ENCODE measurements at places on chromosomes 7 and 10.

GRCh38 chr7:116582806-116583444, 58.1 kb downstream of the CAV1 start:
- H3K4me3 ChIP-seq = no peak overlapping the region
- no peak overlapping the region for H3K27ac ChIP-seq
- no peaks in the 10 kb centered on the region for H3K36me3 ChIP-seq
- no peak for DNase-seq

- no peaks in the 10 kb centered on the region for H3K27me3 ChIP-seq
- H3K4me1 ChIP-seq = no peaks in the 10 kb centered on the region
- H3K27ac ChIP-seq = no peak overlapping the region
- no peak overlapping the region for H3K4me3 ChIP-seq
- no peak for DNase-seq
Measured at GRCh38 chr10:44180321-44181168, 204.4 kb downstream of the CXCL12 start.

- H3K4me3 ChIP-seq = no peak overlapping the region
- H3K36me3 ChIP-seq = no peaks in the 10 kb centered on the region
- H3K4me1 ChIP-seq = no peaks in the 10 kb centered on the region
- DNase-seq = no peak
- H3K27me3 ChIP-seq = no peaks in the 10 kb centered on the region
Measured at GRCh38 chr10:121919666-121920065, 8.2 kb downstream of the ATE1 start.

GRCh38 chr10:69222157-69223027, 2.3 kb downstream of the HKDC1 start:
- peaks cover 32% of the 10 kb centered on the region for H3K4me1 ChIP-seq
- no peaks in the 10 kb centered on the region for H3K27me3 ChIP-seq
- DNase-seq = peak; percentile 45
- H3K27ac ChIP-seq = peak overlapping the region; percentile 45

DNA sequence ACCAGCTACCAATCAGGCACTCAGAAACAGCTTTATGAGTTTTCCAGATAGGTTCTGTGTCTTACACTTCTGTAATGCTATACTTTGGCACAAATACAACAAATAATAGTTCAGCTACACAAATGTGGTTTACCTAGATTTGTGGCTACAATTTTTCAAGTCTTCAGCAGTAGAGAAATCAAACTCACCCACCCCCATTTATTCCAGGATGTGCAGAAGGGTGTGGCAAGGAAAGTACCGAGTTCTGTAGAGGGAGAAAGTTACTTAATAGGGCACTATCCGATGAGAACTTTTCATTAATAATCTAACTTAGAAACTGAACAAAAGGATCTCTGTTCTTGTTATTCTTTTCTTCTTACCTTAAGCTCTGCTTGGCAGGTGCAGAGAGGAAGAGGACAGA, 30.3 kb upstream of the ATP6V0A4 start:
- DNase-seq = no peak
- no peaks in the 10 kb centered on the region for H3K27me3 ChIP-seq
- H3K27ac ChIP-seq = no peak overlapping the region
- no peak overlapping the region for H3K4me3 ChIP-seq
- no peaks in the 10 kb centered on the region for H3K36me3 ChIP-seq

GRCh38 chr10:5508786-5509185, 9.4 kb upstream of the CALML5 start:
- H3K27ac ChIP-seq = no peak overlapping the region
- no peak for DNase-seq
- H3K4me1 ChIP-seq = peaks cover 2% of the 10 kb centered on the region
- H3K27me3 ChIP-seq = no peaks in the 10 kb centered on the region
- H3K36me3 ChIP-seq = no peaks in the 10 kb centered on the region

- H3K27ac ChIP-seq = no peak overlapping the region
- H3K4me3 ChIP-seq = no peak overlapping the region
- H3K4me1 ChIP-seq = no peaks in the 10 kb centered on the region
- no peaks in the 10 kb centered on the region for H3K27me3 ChIP-seq
Measured at GRCh38 chr7:137342265-137342664, 1.3 kb downstream of the PTN start.

DNA sequence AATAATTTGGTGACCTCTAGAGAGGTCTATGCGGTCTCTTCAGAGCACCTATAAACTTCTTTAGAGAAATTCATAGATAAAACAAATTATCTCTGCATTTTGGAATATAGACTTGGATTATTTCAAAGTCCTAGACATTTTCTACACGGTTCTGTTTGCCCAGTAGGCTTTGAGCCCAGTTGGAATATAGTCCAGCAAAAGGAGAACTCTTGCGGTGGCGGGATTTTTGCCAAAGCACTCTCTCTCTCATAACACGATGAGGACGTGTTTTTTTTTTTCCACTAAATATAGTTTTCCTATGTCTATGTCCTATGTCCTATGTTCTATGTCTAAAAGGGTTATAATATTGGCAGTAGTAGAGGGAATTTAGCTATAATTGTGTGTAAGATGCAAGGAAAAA, 164.9 kb upstream of the AGR3 start:
- H3K4me1 ChIP-seq = no peaks in the 10 kb centered on the region
- no peaks in the 10 kb centered on the region for H3K36me3 ChIP-seq

DNA sequence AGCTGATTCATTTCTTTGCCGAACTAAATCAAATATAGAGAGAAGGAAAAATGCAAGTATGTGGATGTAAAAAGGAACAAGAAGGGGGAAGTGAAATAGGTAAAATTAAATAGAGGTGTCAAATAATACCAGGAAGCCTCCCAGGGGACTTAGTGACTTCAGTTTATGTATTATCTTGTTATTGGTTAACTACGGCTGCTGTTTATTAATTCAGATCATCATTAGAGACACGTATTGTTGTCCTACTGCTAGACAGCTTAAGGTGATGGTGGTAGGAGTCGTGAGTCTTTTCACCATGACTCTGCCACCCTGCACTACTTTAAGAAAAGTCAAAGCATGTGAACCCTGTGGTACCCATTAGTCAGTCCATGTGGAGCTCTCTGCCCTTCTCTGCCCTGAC, 289.1 kb downstream of the PRKG1 start:
- no peaks in the 10 kb centered on the region for H3K36me3 ChIP-seq
- no peak overlapping the region for H3K4me3 ChIP-seq
- DNase-seq = no peak
- H3K27ac ChIP-seq = no peak overlapping the region
- H3K27me3 ChIP-seq = no peaks in the 10 kb centered on the region

- no peaks in the 10 kb centered on the region for H3K36me3 ChIP-seq
- no peaks in the 10 kb centered on the region for H3K4me1 ChIP-seq
- no peaks in the 10 kb centered on the region for H3K27me3 ChIP-seq
- no peak for DNase-seq
- H3K27ac ChIP-seq = no peak overlapping the region
- H3K4me3 ChIP-seq = no peak overlapping the region
Measured at GRCh38 chr10:96613576-96613975, 26.8 kb upstream of the TM9SF3 start.

DNA sequence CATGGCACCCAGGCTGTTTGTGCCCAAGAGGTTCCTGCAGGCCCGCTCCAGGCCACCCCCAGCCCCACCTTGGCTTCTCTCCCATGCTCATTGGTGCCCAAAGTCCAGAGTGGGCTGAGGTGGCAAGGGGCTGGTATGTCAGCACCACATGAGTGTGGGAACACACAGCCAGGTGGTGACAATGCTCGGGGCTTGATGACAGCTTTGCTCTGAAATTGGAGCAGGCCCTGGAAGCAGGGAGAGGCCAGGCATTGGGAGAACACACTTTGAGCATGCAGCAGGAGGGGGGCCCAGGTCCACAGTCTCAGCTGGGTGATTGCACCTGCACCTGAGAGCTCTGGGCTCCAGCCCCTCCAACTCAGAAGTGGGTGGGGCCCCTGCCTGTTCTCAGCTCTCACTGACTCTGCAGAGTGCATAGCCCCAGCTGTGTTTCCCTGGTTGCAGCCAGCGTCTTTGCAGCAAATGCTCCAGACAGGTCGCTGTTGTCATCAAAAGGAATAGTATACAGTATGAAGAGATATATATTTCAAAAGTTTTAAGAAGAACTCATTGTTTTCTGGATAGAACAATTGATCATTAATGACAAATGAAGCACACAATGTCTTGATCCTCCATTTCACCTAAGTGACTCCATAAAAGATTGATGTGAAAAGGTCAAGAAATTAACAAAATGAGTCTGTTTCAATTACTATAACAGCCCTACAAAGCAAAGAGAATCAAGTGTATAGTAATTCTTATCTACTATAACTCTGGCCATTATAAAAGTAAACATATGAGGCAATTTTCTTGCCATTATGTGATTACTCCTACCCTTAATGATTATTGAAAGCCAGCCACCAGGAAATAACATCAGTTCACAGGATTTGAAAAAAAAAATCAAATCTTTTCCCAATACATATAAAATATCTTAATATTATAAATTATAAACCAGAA, 848.1 kb downstream of the PCDH15 start:
- no peak for DNase-seq
- H3K4me3 ChIP-seq = no peak overlapping the region
- H3K27me3 ChIP-seq = no peaks in the 10 kb centered on the region
- no peaks in the 10 kb centered on the region for H3K36me3 ChIP-seq
- H3K27ac ChIP-seq = no peak overlapping the region

DNA sequence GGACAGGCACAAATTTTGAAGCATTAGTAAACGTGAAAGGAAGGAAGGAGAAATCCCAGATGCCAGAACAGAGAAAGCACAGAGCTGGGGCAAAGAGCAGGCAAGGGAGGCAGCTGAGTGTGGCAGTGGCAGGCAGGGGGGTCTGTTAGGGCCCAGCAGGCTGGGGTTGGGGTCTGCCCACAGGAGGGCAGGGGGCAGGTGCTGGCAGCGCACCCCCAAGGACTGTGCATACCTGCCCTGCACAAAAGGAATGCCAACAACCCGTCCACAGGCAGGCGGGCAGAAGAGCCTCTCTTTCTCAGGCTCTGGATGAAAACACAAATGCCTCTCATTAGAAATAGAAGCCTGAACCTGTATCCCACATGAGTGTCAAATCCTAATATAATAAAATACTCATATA, 552.3 kb downstream of the PTPRN2 start:
- no peaks in the 10 kb centered on the region for H3K4me1 ChIP-seq
- no peak overlapping the region for H3K27ac ChIP-seq
- H3K27me3 ChIP-seq = no peaks in the 10 kb centered on the region
- no peaks in the 10 kb centered on the region for H3K36me3 ChIP-seq

- H3K4me3 ChIP-seq = no peak overlapping the region
- DNase-seq = no peak
- H3K4me1 ChIP-seq = no peaks in the 10 kb centered on the region
Measured at GRCh38 chr7:22194658-22195273, 162.2 kb downstream of the RAPGEF5 start.

- no peak for DNase-seq
- no peaks in the 10 kb centered on the region for H3K27me3 ChIP-seq
- H3K36me3 ChIP-seq = no peaks in the 10 kb centered on the region
Measured at GRCh38 chr7:38615665-38616064, 15.5 kb downstream of the AMPH start.

DNA sequence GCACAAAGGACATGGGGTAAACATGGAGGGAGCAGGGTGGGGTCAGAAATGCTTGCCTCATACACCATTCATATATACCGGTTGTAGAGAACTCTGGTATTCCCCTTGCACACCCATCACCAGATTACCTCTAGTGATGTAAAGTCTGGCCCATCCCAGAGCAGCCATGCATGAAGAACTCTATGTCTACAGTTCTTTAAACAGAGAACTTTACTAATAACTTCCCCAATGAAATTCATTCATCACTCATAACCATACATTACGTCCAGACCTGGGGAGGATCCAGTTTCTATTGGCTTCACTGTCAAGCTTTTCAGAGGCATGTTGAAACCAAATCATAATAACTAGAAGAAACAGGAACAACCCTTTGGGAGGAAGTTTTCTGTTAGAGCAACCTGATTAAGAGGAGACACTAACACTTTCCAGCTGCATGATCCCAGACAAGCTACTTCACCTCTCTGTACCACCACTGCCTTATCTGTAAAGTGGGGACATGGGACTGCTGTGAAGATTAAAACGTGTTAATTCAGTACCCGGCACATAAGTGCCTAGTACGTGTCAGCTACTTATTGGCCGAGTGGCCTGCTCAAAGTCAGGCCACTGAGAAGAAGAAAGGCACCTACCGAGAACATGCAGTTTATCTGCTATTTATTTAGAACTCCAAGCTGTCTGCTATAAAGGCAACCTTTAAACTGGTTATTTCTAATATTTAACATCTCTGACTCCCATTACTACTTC, 59.7 kb downstream of the IGF2BP3 start:
- no peaks in the 10 kb centered on the region for H3K4me1 ChIP-seq
- DNase-seq = no peak
- no peak overlapping the region for H3K4me3 ChIP-seq
- H3K36me3 ChIP-seq = no peaks in the 10 kb centered on the region
- H3K27ac ChIP-seq = no peak overlapping the region

- H3K27me3 ChIP-seq = no peaks in the 10 kb centered on the region
- H3K4me1 ChIP-seq = no peaks in the 10 kb centered on the region
- H3K36me3 ChIP-seq = peaks cover 22% of the 10 kb centered on the region
Measured at GRCh38 chr7:2143450-2143849, 89.3 kb downstream of the MAD1L1 start.

- H3K4me1 ChIP-seq = no peaks in the 10 kb centered on the region
- no peak for DNase-seq
- no peak overlapping the region for H3K27ac ChIP-seq
- H3K36me3 ChIP-seq = no peaks in the 10 kb centered on the region
- H3K27me3 ChIP-seq = no peaks in the 10 kb centered on the region
Measured at GRCh38 chr10:24374134-24374915, 165.4 kb downstream of the KIAA1217 start.

DNA sequence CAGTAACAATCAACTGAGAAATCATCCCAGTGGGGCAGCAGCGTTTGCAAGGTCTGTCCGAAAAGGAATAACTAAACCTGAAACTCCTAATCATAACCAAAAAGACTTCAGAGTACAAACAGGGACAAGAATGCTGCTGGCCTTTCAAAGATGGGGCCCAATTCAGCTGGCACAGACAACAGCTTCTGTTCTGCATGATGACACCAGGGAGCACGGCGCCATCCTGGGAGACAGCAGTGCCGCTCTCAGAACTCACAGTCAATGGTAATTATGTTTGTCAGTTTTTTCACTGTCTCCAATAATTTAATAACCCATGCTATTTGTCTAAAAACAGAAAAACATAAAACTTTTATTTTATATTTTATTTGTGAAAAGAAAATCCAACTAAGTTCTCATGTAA, 90.0 kb downstream of the LARP4B start:
- DNase-seq = no peak
- no peak overlapping the region for H3K4me3 ChIP-seq
- H3K27me3 ChIP-seq = no peaks in the 10 kb centered on the region
- no peaks in the 10 kb centered on the region for H3K4me1 ChIP-seq
- peaks cover 56% of the 10 kb centered on the region for H3K36me3 ChIP-seq

Measured in effector memory CD4-positive, alpha-beta T cell (primary cell).